ENCODE measurements at places on chromosomes 4 and X.

- no peak for DNase-seq
These were observed 355.2 kb upstream of the GALNT7 start for GRCh38 chr4:172813359-172813923.

DNA sequence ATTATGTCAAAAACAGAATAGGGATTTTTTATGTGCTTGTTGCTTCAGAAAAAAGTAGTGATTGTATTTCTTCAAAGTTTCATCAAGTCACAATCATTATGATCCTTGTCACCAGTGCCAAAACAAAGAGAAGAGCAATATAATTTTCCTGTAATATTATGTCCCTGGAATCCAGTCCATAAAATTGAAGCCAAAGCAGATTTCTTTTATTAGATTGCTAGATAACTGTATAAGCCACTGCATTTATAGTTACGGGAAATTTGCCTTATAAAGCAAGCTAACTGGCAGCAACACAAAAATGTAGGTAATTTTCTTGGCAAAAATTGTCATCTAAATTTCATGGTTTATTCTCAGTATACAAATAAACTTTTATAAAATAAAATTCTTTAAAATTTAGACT, 296.1 kb upstream of the ANKRD50 start:
- DNase-seq = no peak

GRCh38 chr4:67546971-67547370, 1.7 kb upstream of the CENPC start:
- no peak for DNase-seq

DNA sequence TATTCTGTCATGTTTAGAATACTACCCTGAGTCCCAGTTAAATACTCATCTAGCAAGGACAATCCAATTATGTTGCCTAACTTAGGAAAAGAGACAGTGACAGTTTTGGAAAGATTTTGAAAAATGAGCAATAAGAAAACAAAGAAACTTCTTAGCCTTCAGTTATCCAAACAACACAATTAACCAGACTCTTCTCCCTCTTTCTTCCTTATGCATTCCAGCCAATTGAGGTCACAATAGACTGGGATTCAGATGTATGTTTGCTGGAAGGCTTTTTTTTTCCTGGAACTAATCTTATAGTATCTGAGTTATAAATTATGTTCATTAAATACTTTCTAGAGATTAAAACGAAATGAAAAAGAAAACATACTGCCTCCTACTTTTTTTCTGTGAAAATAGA, 109.6 kb downstream of the GUCY2F start:
- DNase-seq = no peak

- no peak for DNase-seq
These were observed 6.4 kb downstream of the SLBP start for GRCh38 chr4:1705732-1706131.

- no peak for DNase-seq
These were observed 84.4 kb downstream of the LRP2BP start for GRCh38 chr4:185311113-185311888.

DNA sequence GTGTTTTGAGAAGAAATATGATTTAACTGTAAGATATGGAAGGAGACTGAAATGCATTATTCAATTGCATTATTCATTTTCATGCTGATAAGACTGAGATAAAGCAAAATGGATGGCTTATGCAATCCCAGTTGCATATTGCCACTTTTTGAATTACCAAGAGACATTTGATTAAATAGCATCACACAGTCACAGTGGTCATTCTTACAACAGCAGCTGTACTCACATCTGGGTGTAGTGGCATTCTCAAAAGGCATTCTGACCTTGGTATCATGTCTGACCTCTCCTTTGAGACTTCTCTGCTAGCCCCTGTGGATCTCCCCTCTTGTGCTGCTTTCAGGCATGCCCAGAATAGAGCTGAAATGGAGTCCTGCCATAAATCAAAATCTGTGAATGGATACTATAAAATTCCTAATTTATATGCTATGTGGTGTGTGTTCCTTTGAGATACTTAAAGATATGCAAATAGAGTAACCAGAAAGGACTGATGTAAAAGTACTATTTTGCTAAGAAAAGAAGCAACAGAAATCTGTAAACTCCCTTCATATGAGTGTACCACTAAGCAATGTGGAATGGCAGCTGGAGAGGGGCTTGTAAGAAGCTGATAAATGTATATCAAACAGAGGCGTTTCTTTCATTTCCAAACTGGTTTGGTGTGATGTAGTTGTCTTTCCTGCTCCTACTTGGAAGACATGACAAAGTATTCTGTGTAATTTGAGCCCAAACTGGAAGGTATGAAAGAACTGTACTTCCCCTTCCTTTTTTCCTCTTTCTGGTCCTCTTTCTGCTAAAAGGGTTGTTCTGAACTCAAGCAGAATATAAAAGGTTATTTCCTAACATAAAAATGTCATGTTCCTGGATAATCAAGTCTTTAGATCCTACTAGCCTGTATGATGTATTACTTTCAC, 25.4 kb upstream of the METAP1 start:
- no peak for DNase-seq

DNA sequence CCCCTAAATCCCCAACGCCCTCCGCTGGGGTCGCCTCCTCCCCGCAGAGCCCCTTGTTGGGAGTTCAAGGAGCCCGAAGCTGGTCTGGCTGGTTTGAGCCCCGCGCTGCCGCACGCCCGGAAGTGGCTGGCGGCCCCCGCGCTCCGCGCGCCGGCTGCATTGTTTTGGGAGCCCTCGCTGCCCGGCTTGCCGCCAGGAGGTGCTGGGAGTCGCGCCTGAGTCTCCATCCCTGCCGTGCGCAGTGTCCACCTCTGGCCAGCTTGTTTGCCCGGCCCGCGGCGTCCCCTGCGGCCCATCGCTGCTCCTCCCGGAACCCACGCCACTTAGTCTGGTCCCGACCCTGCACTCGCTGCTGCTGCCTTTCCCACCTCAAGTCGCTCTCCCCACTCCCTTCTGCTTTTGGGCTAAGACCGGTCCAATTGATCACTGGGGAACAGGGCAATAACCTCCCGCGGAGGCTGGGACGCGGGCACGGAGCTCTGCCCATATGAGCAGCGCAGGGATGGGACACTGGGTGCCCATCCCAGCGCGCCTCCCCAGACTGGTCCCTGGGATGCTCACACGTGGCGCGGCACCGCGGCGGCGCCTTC, 2.2 kb upstream of the SFRP2 start:
- DNase-seq = peak; percentile 48

- no peak for DNase-seq
These were observed 22.8 kb upstream of the SPON2 start for GRCh38 chr4:1195109-1195671.

GRCh38 chr4:76640353-76640910, 205.4 kb downstream of the SHROOM3 start:
- DNase-seq = no peak

DNA sequence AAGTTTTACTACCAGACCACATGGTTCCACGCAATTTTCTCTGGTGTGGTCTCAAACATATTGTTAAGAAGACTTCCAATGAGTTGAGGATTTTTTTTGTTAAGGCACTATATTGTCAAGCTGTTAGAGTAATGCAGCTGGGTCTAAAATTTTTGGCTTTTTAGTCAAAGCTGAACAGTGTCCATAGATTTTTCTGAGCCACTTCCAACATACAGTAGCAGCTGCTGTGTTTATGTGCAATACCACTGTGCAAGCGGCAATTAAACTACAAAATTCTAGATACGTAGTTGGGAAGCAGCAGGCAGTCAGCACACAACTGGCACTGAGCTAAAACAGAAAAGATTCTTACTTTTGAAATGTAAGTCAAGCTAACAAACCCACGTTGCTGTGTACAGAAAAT, 1551.1 kb upstream of the AGA start:
- DNase-seq = no peak

DNA sequence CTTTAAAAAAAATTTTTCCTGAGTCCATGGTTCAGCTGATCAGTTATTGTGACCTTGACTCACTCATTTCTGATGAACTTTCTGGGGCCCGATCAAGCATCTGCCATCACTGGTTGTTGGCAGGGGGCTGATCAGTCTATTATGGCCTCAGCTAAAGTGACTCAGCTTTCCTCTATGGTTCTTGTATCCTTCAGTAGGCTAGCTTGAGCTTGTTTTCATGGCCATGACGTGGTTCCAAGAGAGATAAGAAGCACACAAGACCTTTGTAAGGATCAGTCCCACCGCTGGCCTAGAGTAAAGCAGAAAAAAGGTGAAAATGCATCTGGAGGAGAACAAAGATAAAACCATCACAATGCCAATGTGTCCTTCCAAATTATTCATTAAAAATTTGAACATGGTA, 29.8 kb upstream of the EPGN start:
- no peak for DNase-seq

DNA sequence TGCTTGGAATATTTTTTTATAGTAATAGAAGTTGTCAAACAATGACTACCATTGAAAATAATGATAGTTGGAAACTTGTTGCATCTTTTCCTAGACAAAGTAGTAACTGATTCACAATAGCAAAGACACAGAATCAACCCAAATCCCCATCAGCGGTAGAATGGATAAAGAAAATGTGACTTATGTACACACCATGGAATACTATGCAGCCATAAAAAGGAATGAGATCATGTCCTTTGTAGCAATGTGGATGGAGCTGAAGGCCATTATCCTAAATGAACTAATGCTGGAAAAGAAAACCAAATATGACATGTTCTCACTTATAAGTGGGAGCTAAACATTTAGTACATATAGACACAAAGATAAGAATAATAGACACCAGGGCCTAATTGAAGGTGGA, 49.7 kb downstream of the ATP10D start:
- DNase-seq = no peak

GRCh38 chr4:173680278-173680677, 150.2 kb upstream of the HAND2 start:
- DNase-seq = no peak
